Substantia nigra (tissue), 51 donors: ENCODE measurements at places on chromosomes 4 and X.
A peak's percentile ranks its signal among the peaks of the same experiment; 100 is the strongest.

GRCh38 chr4:144754562-144755410, 108.8 kb downstream of the HHIP start:
- no peak for DNase-seq

DNA sequence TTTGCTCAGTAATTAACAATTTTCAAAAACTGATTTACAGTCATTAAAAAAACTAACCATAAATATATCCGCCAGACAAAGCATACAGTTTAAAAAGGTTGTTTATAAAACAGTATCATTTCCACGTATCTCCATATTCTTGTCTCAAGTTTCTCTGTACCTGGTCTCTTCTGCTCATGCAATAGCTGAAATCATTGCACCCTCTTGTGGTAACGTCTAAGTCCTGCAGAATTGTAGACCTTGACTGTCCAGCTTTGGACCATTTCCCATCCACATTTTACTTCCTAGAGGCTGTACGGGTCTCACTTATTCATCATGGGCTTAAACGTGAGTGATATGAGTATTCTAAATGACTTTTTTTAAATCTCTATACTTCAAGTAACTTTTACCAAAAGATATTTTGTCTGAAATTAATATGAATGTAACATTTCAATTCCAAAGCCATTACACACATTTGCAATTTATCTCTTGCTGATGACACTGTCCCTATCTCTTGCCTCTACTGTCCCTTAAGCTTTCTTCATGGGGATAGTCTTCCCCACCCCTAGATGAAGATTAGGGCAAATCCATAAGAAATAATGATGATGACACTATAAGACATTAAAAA, 118.5 kb downstream of the BTC start:
- DNase-seq: no peak

GRCh38 chr4:153641532-153641931, 42.5 kb upstream of the TLR2 start:
- DNase-seq: no peak

GRCh38 chr4:184007891-184008290, 102.8 kb downstream of the STOX2 start:
- DNase-seq: no peak

- peak; percentile 22 for DNase-seq
Measured at GRCh38 chr4:1351854-1352566, 5.0 kb downstream of the UVSSA start.

- no peak for DNase-seq
Measured at GRCh38 chr4:164408831-164409230, 345.1 kb upstream of the SMIM31 start.

DNA sequence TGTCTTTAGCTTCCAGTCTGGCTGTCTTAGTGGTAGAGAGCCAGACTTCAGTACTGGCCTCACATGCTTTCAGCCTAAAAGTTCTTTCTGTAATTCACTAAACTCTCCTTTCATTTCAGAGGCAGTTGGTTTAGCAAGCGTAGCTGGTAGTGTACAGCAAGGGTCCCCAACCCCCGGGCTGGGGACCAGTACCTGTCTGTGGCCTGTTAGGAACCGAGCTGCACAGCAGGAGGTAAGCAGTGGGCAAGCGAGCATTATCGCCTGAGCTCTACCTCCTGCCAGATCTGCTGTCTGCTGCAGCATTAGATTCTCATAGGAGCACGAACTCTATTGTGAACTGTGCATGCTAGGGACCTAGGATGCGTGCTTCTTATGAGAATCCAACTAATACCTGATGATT, 72.0 kb downstream of the QRFPR start:
- DNase-seq: no peak

DNA sequence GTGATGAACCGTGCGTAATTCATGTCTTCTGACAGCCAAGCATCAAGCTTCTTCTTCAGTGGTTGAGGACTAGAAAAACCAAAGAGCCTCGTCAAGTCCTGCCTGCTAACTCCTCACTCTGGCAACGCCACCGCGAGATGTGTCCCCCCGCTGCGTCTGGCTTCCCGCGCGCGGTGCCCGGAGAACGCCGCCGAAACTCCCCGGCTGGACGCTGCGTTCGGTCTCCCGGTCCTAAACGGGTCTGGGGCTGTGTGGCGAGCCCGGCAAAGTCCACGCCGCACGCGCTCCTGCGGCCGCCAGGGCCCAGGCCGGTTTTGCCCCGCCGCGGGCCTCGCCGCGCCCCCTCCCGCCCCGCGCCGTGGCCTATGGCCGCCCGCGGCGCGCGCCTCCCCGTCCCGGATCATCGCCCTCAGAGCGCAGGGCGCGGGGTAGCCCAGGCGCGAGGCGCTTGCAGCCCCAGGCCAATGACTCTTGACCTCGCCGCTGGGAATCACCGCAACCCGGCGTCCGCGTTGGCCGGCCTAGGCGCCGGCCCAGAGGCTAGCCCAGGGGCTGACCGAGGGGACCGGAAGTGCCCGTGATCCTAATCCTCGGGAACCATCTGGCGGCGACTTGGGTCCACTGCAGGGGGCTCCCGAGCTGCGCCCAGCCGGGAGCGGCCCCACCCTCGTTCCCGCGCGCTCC, at the start of gene AADAT:
Gene AADAT (minus strand): TSS at position 289 of the 684 bp plus-strand sequence. CDS start 266 bp downstream, at position 23.
- DNase-seq: peak; percentile 64

GRCh38 chrX:69068301-69069085, 96.8 kb downstream of the PJA1 start:
- no peak for DNase-seq

DNA sequence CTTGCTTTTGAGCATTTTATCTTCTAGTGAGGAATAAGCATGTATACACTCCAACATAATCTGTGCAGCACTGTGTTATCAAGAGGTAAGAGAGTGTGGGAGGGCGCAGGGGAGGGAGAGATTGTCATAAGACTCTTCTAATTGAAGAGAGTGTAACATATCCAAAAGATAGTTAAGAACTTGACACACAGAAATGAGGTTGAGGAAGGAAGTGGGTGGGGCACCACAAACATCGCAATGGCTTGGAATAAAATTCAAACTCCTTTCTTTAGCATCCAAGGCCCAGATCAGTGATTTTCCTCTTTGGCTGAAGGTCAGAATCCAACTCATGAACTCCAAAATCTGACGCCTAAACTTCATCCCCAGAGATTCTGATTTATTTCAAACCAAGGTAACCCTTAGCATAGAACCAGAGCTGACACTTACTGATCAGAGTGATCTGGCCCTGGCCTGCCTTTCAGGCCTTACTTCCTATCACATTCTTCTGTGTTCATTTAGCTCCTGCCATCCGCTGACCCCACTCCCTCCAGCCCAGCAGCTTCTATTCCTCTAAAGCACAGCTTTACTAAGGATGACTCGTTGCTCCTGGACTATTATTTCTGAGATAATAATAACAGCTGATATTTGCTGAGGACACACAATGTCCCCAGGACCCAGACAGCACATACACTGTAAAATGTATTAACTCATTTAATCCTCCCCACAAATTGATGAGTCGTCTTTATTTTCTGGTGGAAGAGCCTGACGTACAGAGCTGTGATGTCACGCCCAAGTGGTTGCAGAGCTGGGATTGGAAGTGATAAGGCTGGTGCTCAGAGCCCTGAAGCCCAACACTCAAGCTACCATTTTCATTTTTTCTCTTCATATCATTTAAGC, 10.6 kb upstream of the CTSO start:
- no peak for DNase-seq

DNA sequence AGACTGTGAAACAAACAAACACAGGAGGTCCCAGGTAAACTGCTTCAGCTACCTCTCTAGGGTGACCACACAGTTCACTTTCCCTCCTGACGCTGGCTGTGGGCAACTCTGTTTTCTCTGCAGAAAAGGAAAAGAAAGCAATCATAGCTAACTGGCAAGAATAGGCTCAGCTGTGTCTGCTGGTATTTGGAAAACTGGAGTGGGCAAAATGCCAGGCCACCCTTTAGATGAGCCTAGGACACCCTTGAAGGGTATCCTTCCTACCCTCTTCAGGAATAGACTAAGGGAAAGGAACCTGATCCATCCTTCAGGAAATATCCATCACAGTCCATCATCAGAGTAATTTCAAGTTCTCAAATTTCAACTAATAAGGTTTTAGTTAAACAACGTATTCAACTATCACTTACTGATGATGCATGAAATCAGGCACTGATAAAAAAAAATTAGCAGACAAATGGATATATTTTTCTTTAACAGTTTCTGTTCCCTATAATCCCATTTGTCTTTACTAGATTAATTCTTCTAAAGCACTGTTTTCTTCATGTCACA, 60.9 kb downstream of the CAMK2D start:
- DNase-seq: no peak

DNA sequence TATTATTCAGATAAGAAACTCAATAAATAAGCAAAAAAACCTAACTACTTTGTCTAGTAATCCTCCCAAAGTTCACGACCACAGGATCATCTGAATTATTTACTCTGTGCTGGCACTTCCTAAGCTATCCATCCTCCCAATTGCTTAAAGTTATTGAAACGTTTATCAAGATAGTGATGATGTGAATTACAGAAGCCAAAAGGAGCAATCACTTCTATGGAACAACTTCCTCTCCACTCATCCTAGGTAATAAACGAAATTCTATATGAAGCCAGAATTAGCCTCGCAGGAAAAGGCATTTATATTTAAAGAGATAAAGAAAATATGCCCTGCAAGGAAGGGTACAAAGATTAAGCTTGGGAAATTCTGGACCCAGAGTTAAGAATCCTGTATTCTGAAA, 475.4 kb downstream of the NLGN4X start:
- DNase-seq: no peak

GRCh38 chr4:38411092-38411491, 252.9 kb upstream of the KLF3 start:
- DNase-seq: no peak

- no peak for DNase-seq
Measured at GRCh38 chrX:109472939-109473735, 8.7 kb downstream of the GUCY2F start.

DNA sequence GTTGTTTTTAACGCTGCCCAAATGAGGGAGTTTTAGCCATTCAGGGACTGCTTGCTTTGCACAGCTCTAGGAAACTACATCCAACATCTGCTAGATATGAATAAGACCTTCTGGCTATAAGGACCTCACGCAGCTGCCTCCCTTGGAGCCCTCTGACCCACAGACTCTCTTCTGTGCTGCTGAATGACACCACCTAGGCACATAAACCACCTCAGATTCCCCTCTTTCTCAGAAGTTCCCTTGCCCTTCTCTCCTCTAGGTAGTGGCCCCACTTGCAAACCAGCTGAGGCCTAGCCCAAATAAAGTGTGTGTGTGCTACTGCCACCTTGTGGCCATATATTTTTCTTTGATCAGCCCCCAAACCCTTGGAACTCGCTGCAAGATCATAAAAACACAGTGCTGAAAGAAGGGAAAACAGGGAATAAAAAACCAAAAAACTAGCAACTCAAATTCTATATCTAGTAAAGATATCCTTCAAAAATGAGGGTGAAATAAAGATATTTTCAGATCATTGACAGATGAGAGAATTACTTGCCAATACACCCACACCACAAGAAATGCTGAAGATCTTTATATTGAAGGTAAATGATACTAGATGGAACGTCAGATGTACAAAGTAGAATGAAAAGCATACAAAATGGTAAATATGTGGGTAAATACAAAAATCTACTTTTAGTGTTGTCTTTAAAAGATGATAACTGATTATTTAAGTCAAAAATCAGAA, 265.9 kb downstream of the ADAMTS3 start:
- no peak for DNase-seq

DNA sequence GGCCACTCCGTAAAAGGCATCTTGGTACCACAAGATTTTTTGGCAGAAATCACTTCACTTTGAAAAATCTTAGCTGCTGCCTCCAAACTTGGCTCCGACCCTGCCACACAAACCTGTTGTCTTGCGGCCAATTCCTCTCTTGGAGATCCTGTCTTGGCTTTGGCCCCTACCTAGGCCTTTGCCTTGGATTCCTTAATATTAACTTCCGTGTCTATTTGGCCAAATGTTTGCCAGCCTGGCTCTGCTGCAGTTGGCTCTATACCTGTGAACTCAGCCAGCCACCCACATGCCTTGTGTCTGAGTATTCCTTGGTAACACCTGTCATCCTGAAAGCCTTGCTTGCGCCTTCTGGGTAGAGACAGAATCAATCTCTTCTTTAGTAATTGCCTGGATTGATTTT, 12.5 kb downstream of the GRXCR1 start:
- no peak for DNase-seq

DNA sequence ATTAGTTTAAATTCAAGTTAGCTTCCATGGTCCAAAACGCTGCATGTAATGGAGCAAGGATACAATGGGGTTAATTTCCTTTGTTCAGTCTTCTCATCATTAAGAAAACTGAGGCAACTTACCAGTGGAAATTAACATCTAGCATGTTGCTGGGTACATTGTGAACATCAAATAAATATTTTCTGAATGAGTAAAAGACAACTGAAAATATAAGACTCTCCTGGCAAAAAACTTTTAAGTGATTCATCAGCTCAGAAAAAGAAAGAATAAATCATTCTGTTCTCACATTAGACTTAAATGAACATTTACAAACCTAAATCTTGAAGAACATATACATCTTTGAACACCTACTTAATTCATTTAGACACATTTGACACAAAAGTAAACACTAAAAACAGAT, 138.4 kb upstream of the ETNPPL start:
- no peak for DNase-seq

DNA sequence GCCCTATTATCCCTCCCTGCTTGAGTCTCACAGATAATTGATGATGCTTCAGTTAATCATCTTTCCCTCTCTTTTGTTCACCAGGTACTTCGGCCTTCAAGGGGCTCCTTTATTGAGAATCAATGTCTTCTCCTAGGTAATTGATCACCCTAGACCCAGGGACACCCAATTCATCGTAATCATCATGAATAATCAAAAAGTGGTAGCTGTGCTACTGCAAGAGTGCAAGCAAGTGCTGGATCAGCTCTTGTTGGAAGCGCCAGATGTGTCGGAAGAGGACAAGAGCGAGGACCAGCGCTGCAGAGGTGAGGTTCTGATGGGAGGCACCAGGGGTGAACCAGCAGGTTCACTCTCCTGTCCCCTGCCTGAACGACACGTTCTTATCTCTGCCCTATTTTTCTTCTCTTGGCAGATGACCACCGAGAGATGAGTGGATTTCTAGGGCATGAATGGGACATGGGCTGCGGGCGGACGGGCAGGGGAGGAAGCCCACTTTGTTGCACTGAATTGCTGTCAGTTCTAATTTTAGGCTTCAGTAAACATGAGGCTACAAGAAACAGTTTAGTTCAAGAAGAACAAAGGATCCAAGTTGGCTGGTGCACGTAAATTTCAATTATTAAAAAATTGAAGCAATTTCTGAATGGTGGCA, 80.5 kb downstream of the ALPK1 start:
- no peak for DNase-seq

DNA sequence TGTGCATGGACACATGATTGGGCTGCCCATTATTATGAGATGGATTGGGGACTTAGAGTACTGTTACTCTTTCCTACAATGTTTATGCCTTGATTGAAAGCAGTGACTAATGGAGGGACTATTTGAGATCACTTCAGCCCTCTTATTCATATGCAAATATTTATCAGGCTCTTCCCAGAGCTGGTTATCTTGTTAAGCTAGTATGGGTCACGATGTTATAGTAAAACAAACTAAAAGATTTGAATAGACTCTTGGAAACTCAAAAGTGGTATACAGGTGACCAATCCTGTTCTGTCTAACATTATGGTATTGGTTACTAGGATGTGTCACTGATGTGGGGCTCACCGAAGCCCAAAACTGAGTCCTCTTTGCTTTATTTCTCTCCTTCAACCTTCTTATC, 306.2 kb upstream of the CASK start:
- DNase-seq: no peak

GRCh38 chr4:102493794-102494193, 7.4 kb upstream of the NFKB1 start:
- DNase-seq: no peak
